ENCODE measurements at places on chromosomes 5 and 9. TPM values are rescaled to one million over a fixed set of nuclear protein-coding genes. Genes with fewer than 3 reads are reported as not detected.

CTNNAL1 gene
- 72.3 TPM for polyA plus RNA-seq

TMEM252 gene
- polyA plus RNA-seq: not detected

SPINK4 gene
- polyA plus RNA-seq: not detected

ACER2 gene
- 0.66 TPM for polyA plus RNA-seq

ENTREP1 gene
- 0.04 TPM for polyA plus RNA-seq

C7 gene
- polyA plus RNA-seq: 1.4 TPM

MAMDC4 gene
- 5.0 TPM for polyA plus RNA-seq

ELP1 gene
- 20.0 TPM for polyA plus RNA-seq

SPEF2 gene
- 1.2 TPM for polyA plus RNA-seq

SLC6A3 gene
- not detected for polyA plus RNA-seq

ZNF354C gene
- polyA plus RNA-seq: 1.9 TPM

SLC6A18 gene
- polyA plus RNA-seq: not detected

IFNB1 gene
- not detected for polyA plus RNA-seq

SLC6A19 gene
- not detected for polyA plus RNA-seq

LCN10 gene
- not detected for polyA plus RNA-seq

ANKRD18A gene
- polyA plus RNA-seq: not detected

SERF1A gene
- 2.8 TPM for polyA plus RNA-seq

PCAT7 gene
- not detected for polyA plus RNA-seq

TAF11L10 gene
- not detected for polyA plus RNA-seq

TLX3 gene
- polyA plus RNA-seq: not detected

NCS1 gene
- polyA plus RNA-seq: 60.5 TPM

DMGDH gene
- polyA plus RNA-seq: not detected

PRDM9 gene
- not detected for polyA plus RNA-seq

SHOC1 gene
- 0.03 TPM for polyA plus RNA-seq

SLC34A1 gene
- polyA plus RNA-seq: not detected

PCDHB5 gene
- polyA plus RNA-seq: 0.32 TPM

CATSPER3 gene
- 0.12 TPM for polyA plus RNA-seq

PCDHGA11 gene
- polyA plus RNA-seq: 7.5 TPM

ENG gene
- polyA plus RNA-seq: 73.9 TPM

SHLD3 gene
- 1.6 TPM for polyA plus RNA-seq

SHC3 gene
- polyA plus RNA-seq: 4.5 TPM

PCDHB9 gene
- polyA plus RNA-seq: 0.10 TPM

NKD2 gene
- polyA plus RNA-seq: not detected

URM1 gene
- polyA plus RNA-seq: 66.9 TPM

SLC6A7 gene
- polyA plus RNA-seq: not detected

PDCD1LG2 gene
- polyA plus RNA-seq: 17.5 TPM

NFIB gene
- polyA plus RNA-seq: 1.2 TPM

OTP gene
- not detected for polyA plus RNA-seq

SLC34A3 gene
- polyA plus RNA-seq: not detected

GRXCR2 gene
- not detected for polyA plus RNA-seq

ATOSB gene
- polyA plus RNA-seq: 37.7 TPM

PCDHB3 gene
- polyA plus RNA-seq: 0.10 TPM
